Glutamatergic neuron (in vitro differentiated cells): ENCODE measurements at places on chromosomes 12 and 14. TPM values are rescaled to one million over a fixed set of nuclear protein-coding genes. Genes with fewer than 3 reads are reported as not detected.

The CCDC198 gene
- not detected for total RNA-seq

The MYH6 gene
- total RNA-seq: not detected

The RNASE3 gene
- total RNA-seq: not detected

The KSR2 gene
- total RNA-seq: 0.47 TPM

The P3H3 gene
- 58.4 TPM for total RNA-seq

The PELI2 gene
- 158 TPM for total RNA-seq

The TMEM63C gene
- 39.9 TPM for total RNA-seq

GRCh38 chr14:82805892-82806825 is 1272.5 kb upstream of the SEL1L start:
- H3K4me3 ChIP-seq: no peak overlapping the region
- no peaks in the 10 kb centered on the region for H3K4me1 ChIP-seq
- H3K27me3 ChIP-seq: no peaks in the 10 kb centered on the region
- DNase-seq: no peak
- no peak overlapping the region for H3K27ac ChIP-seq

- H3K36me3 ChIP-seq: no peaks in the 10 kb centered on the region
- no peak overlapping the region for H3K4me3 ChIP-seq
- no peak overlapping the region for H3K27ac ChIP-seq
- H3K27me3 ChIP-seq: peaks cover 10% of the 10 kb centered on the region
These were observed 65.3 kb downstream of the SUSD6 start for GRCh38 chr14:69676723-69677122.

DNA sequence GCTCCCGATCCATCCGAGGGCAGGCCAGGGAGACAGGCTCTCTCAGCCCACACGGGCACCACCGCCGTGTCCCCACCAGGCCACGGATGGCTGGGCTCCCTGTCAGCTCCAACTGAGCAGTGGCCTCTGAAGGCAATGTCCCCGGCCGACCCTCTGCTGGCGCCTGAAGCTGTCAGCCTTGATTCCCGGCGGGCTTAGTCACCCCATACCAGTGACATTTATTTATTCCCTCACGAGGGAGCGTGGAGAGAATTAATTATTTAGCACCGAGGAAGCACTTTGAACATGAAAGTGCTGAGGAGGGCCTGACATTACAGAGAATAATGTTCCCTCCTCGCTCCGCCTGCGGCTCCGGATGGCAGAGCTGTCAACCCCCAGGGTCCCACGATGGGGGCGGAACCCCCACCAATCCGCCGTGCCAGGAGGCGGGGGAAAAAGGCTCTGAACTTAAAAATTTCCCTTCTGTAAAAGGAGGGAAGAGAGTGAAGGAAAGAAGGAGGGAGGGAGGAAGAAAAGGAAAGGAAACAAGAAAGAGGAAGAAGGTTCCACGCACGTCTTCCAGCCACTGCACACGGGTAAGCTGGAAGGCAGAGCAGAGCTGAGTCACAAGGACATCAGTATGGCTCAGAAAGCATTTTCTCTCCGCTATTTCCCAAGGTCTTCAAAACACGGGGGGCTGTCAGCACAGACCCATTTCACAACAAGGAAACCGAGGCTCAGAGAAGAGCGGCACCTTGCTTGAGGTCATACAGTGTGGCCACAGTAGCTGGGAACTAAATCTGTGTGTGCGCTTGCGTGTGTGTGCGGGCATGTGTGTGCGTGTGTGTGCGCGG is 108.7 kb upstream of the NCOR2 start:
- H3K27me3 ChIP-seq: peaks cover 25% of the 10 kb centered on the region
- DNase-seq: peak; percentile 37
- H3K36me3 ChIP-seq: no peaks in the 10 kb centered on the region
- H3K4me1 ChIP-seq: peaks cover 34% of the 10 kb centered on the region

DNA sequence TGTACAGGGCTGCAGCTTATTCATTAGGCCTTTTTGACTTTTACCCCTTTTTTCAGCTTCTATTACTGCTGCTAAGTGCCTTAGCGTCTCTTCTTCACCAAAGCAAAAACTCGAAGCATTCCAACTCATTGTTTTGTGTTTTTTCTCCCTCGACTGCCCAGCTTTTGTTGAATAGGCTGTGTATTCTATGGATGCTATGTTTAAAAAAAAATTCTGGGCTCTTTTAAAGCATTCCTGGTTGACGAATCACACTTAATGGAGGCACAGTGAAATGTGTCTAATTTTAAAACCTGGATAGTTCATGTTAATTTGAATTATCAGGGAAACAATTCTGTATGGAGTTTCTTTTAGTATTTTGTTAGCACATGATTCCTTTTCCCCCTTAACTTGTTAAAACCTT is 29.7 kb downstream of the KTN1 start:
- no peak for DNase-seq
- H3K4me1 ChIP-seq: peaks cover 12% of the 10 kb centered on the region
- no peaks in the 10 kb centered on the region for H3K36me3 ChIP-seq
- H3K27me3 ChIP-seq: no peaks in the 10 kb centered on the region
- no peak overlapping the region for H3K4me3 ChIP-seq

DNA sequence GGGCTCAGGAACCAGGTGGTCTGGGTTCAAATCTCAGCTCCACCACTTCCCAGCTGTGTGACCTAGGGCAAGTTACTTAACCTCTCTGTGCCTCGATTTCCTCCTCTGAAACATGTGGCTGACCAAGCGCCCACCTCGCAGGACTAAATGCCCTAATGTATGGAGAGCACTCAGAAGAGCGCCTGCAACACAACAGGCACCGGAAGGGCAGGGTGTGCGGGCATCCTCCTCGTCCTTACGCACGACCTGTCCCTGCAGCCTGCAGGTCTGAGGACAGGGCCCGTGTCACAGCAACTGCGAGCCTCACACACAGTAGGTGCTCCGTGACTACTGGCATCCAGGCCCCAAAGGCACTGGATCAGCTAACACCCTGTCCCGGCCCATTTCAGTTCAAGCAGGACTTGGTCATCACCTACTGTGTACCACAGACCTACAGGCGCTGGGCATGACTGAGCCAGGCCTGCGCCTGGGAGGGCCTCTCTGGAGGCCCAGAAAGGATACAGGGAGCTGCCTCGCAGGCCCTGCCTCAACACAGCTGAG is 131.5 kb downstream of the NCOR2 start:
- H3K4me1 ChIP-seq: peaks cover 42% of the 10 kb centered on the region
- H3K27me3 ChIP-seq: peaks cover 25% of the 10 kb centered on the region
- DNase-seq: no peak
- H3K27ac ChIP-seq: peak overlapping the region; percentile 68

- peak overlapping the region; percentile 95 for H3K27ac ChIP-seq
- no peaks in the 10 kb centered on the region for H3K36me3 ChIP-seq
- no peak for DNase-seq
- peaks cover 42% of the 10 kb centered on the region for H3K4me1 ChIP-seq
- H3K27me3 ChIP-seq: peaks cover 19% of the 10 kb centered on the region
- no peak overlapping the region for H3K4me3 ChIP-seq
These were observed 92.0 kb downstream of the IRF2BPL start for GRCh38 chr14:76936483-76936882.

GRCh38 chr12:29159661-29160060 is 10.6 kb downstream of the FAR2 start:
- no peaks in the 10 kb centered on the region for H3K27me3 ChIP-seq
- DNase-seq: no peak
- no peaks in the 10 kb centered on the region for H3K36me3 ChIP-seq
- H3K4me3 ChIP-seq: no peak overlapping the region
- H3K4me1 ChIP-seq: no peaks in the 10 kb centered on the region

DNA sequence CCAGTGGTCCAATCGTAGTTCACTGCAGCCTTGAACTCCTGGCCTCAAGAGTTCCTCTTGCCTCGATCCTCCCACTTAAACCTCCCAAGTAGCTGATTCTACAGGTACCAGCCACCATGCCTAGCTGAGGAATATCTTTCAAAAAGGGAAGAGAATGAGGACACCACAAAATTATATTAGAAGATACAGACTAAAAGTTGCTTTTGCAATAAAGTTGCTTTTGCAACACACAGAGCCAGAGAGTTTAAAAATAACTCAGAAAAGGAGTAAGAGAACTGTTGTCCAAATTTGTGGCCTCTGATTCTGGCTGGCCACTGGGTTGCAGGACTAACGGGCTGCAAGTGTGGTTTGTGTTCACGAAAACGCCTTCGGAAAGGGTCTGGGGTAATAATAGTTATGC is 19.8 kb downstream of the TMEM253 start:
- no peaks in the 10 kb centered on the region for H3K27me3 ChIP-seq
- no peak overlapping the region for H3K27ac ChIP-seq
- H3K4me1 ChIP-seq: no peaks in the 10 kb centered on the region
- H3K36me3 ChIP-seq: peaks cover 4% of the 10 kb centered on the region
- H3K4me3 ChIP-seq: no peak overlapping the region

GRCh38 chr14:54364555-54365415 is 32.0 kb upstream of the CDKN3 start:
- no peaks in the 10 kb centered on the region for H3K4me1 ChIP-seq
- no peak for DNase-seq
- H3K27ac ChIP-seq: no peak overlapping the region
- H3K4me3 ChIP-seq: no peak overlapping the region

- H3K4me3 ChIP-seq: no peak overlapping the region
- H3K36me3 ChIP-seq: no peaks in the 10 kb centered on the region
- no peak for DNase-seq
- peaks cover 5% of the 10 kb centered on the region for H3K4me1 ChIP-seq
These were observed 5.8 kb downstream of the BMAL2 start for GRCh38 chr12:27338473-27338872.

DNA sequence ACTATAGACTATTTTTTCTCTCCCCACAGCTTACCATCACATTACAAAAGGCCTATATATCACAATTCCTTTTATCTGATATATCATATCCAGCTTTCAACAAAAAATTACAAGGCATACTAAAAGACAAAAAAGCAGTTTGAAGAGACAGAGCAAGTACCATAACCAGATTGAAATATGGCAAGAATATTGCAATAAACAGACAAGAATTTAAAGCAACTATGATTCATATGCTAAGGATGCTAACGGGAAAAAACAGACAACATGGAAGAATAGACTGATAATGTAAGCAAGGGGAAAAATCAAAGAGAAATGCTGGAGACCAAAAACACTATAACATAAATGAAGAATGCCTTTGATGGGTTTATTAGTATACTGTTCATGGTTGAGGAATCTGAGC is 40.7 kb downstream of the LRP6 start:
- no peak overlapping the region for H3K4me3 ChIP-seq
- H3K36me3 ChIP-seq: no peaks in the 10 kb centered on the region
- H3K27ac ChIP-seq: no peak overlapping the region
- peaks cover 12% of the 10 kb centered on the region for H3K4me1 ChIP-seq
- peaks cover 3% of the 10 kb centered on the region for H3K27me3 ChIP-seq

- H3K4me3 ChIP-seq: peak within 1 kb of the TSS; percentile 86
- peaks cover 2% of the 10 kb centered on the region for H3K4me1 ChIP-seq
- no peaks in the 10 kb centered on the region for H3K36me3 ChIP-seq
- peaks cover 8% of the 10 kb centered on the region for H3K27me3 ChIP-seq
These were observed at the start of gene CPM for GRCh38 chr12:68932961-68933893. TSS of gene CPM (minus strand) at chr12:68933171. CDS start at chr12:68932837, 334 bp downstream.

GRCh38 chr14:33671556-33671955 is 279.3 kb downstream of the EGLN3 start:
- no peaks in the 10 kb centered on the region for H3K36me3 ChIP-seq
- peaks cover 5% of the 10 kb centered on the region for H3K4me1 ChIP-seq
- H3K4me3 ChIP-seq: no peak overlapping the region
